Peyer's patch (tissue), 4 donors: ENCODE measurements at places on chromosomes 13 and 19. TPM values are rescaled to one million over a fixed set of nuclear protein-coding genes. Genes with fewer than 3 reads are reported as not detected.

DNA sequence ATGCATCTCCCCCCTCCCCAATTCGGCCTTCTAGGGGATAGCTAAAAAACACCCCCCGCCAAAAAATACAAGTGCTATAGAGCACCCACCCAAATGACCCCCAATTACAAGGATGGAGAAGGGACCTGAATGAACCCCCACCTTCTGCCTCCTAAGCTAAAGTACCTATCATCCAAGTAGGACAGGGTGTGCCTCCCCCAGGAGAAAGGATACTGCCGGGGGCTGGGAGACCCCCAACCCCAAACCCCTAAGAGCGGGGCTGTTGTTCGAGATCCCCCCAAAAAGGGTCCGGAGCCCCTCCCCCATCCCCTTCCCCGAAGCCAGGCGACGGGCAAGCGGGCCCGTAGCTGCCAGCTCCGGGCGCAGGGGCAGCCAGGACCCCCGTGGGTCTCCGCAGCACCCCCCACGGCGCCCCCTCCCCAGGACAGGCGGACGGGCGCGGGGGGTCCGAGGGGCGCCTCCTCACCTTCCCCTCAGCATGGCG is 1.9 kb downstream of the ZC3H4 start:
- peak overlapping the region; percentile 100 for H3K27ac ChIP-seq
- H3K4me1 ChIP-seq, result peaks cover 40% of the 10 kb centered on the region
- H3K36me3 ChIP-seq, result no peaks in the 10 kb centered on the region
- no peaks in the 10 kb centered on the region for H3K27me3 ChIP-seq
- H3K4me3 ChIP-seq, result peak overlapping the region; percentile 88

DNA sequence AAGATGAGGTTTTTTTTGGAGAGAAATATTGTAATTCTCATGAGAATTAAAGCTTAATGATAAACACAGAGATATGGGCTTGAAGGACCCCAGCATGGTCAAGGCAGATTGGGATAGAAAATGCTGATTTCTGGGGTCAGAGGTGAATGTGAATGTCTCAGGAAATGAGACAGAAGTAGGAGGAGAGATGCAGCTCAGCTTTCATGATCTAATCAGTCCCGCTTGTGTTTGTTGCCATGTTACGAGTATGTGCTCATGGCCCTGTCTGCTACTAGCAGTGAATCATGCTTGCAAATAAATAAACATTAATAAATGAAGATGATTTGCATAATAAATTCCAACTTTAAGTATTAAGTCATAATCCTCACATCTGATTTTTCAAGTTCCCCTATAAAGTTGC is 23.0 kb upstream of the NDFIP2 start:
- no peak for DNase-seq
- H3K4me3 ChIP-seq, result no peak overlapping the region
- H3K4me1 ChIP-seq, result no peaks in the 10 kb centered on the region
- no peak overlapping the region for H3K27ac ChIP-seq
- H3K36me3 ChIP-seq, result no peaks in the 10 kb centered on the region

DNA sequence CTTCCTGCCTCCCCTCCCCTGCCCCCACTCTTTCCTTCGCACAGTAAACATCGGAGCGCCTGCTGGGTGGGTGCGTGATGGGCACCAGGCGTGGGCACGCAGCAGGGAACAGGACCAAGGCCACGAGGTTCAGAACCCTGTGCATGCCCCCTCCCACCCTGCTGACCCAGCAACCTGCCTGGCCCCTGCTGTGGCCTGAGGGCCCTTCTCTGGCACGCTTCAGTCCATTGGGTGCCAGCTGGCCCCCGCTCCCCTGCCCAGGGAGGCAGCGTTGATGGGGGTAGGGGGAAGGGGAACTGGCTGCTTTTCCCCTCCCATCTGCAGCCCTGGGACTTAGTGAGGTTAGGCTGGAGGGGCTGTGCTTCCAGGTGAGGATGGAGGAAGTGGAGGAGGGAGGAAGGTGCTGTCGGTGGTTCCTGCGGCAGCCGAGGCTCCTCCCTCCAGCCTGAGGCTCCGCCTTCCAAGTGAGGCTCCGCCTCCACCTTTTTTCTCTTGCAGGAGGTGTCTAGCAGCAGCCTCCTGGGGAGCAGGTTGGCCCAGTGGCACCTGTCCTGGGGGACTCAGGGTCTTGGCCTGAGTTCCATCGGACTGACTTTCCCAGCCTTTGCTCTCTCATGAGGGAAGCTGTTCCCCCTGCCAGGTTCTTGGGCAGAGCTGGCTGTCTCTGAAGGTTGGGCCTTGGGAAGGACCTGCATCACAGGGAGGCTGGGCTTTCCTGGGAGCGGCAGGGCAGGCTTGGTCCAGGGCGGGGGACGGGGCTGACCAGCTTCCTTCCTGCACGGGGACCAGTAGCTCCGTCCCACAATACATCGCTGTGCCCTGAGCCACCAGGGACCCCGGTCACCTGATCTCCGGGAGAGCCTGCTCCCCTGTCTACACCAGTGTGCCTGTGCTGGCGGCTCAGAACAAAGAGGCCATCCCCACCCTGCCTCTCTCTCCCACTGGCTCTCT is 7.3 kb downstream of the PIAS4 start:
- no peaks in the 10 kb centered on the region for H3K27me3 ChIP-seq
- no peak overlapping the region for H3K4me3 ChIP-seq
- no peak for DNase-seq
- no peak overlapping the region for H3K27ac ChIP-seq
- peaks cover 45% of the 10 kb centered on the region for H3K4me1 ChIP-seq

DNA sequence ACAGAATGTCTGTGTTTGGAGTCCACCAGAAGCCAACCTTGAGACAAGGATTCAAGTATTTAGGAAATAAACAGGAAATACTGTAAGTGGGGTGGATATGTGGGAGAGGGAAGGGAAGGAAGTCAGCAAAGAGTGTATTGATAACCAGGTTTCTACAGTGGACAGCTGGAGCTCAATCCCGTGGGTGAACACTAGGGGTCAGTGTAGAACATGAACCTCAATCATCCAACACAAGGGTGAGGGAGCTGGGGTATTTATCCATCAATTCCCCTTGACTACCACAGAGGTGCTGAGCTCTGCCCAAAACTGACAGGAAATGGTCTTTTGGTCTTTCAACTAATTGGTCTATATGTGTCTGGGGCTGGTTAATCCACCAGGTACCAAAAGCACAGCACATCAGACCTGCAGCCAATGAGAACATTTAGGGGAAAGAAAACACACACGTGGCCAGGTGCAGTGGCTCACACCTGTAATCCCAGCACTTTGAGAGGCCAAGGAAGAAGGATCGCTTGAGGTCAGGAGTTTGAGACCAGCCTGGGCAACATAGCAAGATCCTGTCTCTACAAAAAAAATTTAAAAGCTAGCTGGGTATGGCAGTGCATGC is 5.6 kb upstream of the SYDE1 start:
- H3K27me3 ChIP-seq, result no peaks in the 10 kb centered on the region
- no peak overlapping the region for H3K4me3 ChIP-seq

DNA sequence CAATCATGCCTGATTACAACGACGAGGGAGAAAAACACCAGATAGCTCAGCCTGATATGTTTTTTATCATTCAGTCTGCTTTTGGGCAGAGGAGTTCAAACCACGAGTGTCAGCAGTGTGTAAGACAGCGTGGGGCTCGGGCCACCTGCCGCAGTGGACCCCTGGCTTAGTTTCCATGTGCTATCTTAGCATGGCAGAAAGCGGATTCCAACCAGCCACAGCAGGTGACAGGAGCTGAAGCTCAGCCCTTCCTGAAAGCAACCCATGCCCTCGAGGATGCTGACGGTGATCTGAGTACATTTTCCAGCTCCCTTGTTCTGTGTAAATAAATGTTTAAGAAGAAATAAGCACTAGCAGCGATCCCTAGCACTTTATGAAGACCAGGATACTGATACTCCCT is 32.2 kb upstream of the MBNL2 start:
- no peaks in the 10 kb centered on the region for H3K36me3 ChIP-seq
- no peaks in the 10 kb centered on the region for H3K4me1 ChIP-seq

DNA sequence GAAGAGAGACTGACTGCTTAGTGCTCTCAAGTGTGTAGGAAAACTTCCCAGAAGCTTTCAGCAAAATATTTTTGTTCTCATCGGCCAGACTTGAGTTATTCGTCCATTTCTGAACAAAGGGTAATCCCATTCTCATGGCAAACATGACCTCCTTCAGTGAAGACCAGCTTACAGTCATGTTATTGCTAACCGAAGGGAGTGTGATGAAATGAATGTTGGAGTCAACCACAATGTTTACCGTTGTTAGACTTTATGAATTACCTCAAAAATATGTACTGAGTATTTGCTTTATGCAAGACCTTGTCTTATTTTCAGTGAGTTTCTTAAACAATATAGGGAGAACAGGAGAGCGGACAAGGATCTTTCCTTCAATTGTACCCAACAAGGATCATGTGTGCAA is 228.6 kb downstream of the LMO7 start:
- peaks cover under 1% of the 10 kb centered on the region for H3K36me3 ChIP-seq
- no peak overlapping the region for H3K4me3 ChIP-seq
- DNase-seq, result no peak
- no peaks in the 10 kb centered on the region for H3K27me3 ChIP-seq
- H3K27ac ChIP-seq, result no peak overlapping the region

DNA sequence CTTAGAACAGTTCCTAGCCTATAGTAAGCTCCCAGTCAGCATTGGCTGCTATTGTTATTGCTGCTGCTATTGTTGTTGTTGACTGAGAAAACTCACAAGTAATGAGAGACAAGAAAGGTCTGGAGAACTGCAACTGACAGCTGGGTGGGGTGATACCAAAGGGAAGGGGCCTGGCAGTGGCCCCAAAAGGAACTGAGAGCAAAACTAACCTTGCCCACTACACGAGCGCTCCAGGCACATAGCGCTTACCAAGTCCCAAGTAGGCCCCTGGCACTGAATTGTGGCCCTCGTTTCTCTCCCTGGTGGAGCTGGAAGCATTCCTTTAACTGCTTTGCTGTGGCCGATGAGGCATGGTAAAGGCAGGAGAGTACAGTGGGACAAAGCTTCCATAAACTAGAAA is 59.7 kb downstream of the KCTD12 start:
- no peak for DNase-seq
- H3K27me3 ChIP-seq, result no peaks in the 10 kb centered on the region
- no peaks in the 10 kb centered on the region for H3K4me1 ChIP-seq
- H3K36me3 ChIP-seq, result no peaks in the 10 kb centered on the region
- no peak overlapping the region for H3K4me3 ChIP-seq

DNA sequence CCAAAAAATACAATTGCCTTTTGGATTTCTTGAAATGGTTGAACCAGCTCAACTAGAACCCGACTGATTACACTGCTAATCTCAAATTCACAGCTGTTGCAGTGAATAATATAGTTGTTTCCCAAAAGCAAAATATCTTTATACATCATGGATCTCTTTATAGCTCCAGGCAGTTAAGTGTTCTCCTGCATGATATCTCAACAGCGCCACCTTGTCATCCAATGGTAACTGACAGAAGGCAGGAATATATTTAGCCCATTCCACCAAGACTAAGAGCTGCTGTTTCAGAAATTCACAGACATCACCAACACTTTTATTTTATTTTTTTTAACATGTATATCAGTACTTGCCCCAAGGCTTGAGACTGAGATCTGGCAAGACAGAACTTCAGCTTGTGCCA is 1141.0 kb upstream of the PRR20A start:
- DNase-seq, result no peak
- H3K27ac ChIP-seq, result no peak overlapping the region
- no peaks in the 10 kb centered on the region for H3K36me3 ChIP-seq
- no peaks in the 10 kb centered on the region for H3K4me1 ChIP-seq

Gene PLPP2
- 165 TPM for total RNA-seq

Gene C1QTNF9B
- total RNA-seq, result not detected

Gene GARIN5B
- total RNA-seq, result not detected

Gene GIPC3
- total RNA-seq, result 0.13 TPM
